Dermis blood vessel endothelial cell (primary cell): ENCODE measurements at places on chromosomes 6 and 20. TPM values are rescaled to one million over a fixed set of nuclear protein-coding genes. Genes with fewer than 3 reads are reported as not detected.

- DNase-seq = no peak
Measured at GRCh38 chr6:135286962-135287538, 105.9 kb downstream of the MYB start.

GRCh38 chr6:36855750-36856149 is 16.5 kb upstream of the CPNE5 start:
- DNase-seq = no peak

GRCh38 chr6:13687917-13688351 is 23.7 kb downstream of the RANBP9 start:
- no peak for DNase-seq

DNA sequence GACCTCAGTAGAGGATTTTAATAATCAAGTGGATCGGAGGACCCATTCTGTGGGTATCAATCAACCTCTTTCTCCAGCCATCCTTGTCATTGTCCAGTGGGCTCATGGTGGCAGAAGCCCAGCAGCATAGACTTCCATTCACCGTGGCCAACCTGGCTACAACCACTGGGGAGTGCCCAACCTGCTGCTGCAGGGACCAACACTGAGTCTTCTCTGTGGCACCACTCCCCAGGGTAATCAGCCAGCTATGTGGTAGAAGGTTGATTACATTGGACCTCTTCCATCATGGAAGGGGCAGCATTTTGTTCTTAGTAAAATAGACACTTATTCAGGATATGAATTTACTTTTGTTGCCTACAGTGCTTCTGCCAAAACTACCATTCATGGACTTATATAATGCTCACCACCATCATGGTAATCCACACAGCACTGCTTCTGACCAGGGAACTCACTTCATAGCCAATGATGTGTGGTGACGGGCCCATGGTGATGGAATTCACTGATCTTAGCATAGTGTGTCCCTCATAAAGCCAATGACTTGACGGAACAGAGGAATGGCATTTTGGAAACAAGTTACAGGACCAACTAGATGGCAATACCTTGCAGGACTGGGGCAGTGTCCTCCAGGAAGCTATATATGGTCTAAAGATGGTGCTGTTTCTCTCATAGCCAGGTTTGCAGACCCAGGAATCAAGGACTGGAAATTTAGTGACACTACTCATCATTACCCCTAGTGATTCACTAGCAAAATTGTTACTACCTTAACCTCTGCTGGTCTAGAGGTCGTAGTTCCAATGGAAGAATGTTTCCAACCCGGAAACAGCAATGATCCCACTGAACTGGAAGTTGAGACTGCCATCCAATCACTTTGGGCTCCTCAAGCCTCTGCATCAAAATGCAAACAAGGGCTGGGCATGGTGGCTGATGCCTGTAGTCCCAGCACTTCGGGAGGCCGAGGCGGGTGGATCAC is 7.6 kb downstream of the CD24 start:
- no peak for DNase-seq

- DNase-seq = no peak
Measured at GRCh38 chr6:149329529-149329928, 12.0 kb downstream of the TAB2 start.

PSORS1C1 gene
- 0.17 and 4.7 TPM in 2 replicates for total RNA-seq

PDYN gene
- not detected in 2 replicates for total RNA-seq

SLC22A3 gene
- under 0.01 TPM in 1 of 2 replicates, not detected in the other for total RNA-seq

PRDM13 gene
- not detected in 2 replicates for total RNA-seq

ARFGAP1 gene
- 60.0 and 70.8 TPM in 2 replicates for total RNA-seq
